ENCODE measurements at places on chromosomes 3 and 15.

GRCh38 chr15:101580431-101580830 is 71.8 kb downstream of the TM2D3 start:
- no peak for DNase-seq

DNA sequence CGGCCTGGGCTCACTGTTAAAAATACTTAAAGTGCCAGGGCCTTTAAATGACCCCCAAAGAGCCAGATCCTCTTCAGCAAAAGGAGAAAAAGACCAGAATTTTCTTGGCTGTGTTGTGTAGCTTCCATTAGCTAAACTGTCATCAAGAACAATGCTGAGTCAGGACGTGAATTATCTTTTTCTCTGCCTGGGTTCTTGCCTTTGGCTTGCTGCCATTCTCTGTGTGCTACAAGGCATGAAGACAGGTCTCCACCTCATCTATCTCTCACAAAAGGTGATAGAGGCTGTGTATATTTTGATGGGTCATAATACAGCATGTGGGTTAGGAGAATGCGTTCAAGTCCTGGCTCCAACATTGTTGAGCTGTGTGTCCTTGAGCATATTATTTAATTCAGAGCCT is 52.4 kb upstream of the SELENOK start:
- DNase-seq = no peak

DNA sequence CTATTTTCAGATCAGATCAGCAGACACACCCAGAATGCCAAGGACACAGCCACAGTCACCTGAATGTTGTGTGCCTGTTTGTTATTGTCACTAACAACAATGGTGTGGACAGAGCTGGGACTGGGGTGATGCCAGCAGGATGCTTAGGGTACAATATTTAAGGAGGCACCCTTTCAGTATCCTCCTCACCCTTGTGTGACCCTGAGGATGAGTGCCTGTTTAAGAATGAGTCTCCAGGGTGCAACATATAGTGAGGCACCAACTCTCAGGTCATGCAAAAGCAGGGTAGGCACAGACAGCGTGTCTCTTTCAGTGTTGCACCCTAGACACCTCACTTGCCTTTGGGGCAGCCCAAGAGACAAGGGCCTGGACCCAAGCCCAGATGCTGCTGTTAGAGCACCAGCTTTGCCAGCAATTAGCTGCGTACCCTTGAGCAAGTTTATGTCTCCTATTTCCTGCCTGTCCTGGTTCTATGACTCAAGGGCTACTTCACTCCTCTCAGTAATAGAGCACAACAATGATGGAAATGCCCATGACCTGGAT is 122.6 kb downstream of the AQP9 start:
- DNase-seq = no peak

DNA sequence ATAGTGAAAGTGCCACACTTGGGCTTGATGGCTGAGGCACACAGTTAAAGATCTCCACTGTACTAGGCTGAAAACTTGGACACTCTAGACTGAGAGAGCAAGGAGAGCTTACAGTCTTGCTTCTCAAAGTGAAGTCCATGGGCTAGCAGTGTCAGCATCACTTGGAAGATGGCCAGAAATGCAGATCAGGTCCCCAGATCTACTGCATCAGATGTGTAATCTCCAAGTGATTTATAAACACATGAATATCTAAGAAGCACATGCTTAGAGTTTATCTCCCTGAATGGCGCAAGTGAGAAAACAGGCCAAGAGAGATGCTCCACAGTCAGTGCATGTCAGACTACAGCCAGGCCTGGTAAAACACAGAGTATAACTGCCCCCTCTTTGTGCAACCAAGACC is 308.6 kb downstream of the CLSTN2 start:
- DNase-seq = no peak

- no peak for DNase-seq
Measured at GRCh38 chr3:104632521-104632920, 734.2 kb upstream of the ALCAM start.

- no peak for DNase-seq
Measured at GRCh38 chr3:149813367-149814281, 609 bp downstream of the RNF13 start.

GRCh38 chr3:31498791-31499190 is 33.9 kb upstream of the STT3B start:
- no peak for DNase-seq

- DNase-seq = no peak
Measured at GRCh38 chr15:66912001-66912400, 153.4 kb upstream of the SMAD3 start.

DNA sequence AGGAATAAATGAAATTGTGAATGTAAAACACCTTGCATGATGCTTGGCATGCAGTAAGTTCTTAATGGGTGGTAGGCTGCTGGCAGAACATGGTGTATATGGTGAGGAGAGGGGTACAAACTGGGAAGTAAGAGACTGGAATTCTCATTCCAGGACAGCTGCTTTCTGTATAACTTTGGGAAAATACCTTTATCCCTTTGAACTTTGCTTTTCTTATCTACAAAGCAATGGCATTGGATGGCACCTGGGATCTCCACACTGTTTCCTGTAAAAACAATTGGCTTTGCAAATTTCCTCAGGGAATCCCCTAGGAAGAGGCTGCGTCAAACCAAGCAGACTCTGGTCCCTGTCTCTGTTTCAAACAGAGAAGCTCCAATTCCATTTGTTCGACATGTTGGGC is 100.7 kb upstream of the SLC4A7 start:
- no peak for DNase-seq

GRCh38 chr3:110684466-110684865 is 387.1 kb upstream of the NECTIN3 start:
- no peak for DNase-seq

- DNase-seq = no peak
Measured at GRCh38 chr15:92528736-92529135, 126.8 kb downstream of the FAM174B start.

- DNase-seq = no peak
Measured at GRCh38 chr3:180633722-180634121, 31.8 kb downstream of the TTC14 start.

- no peak for DNase-seq
Measured at GRCh38 chr3:134330883-134331810, 43.1 kb downstream of the AMOTL2 start.

DNA sequence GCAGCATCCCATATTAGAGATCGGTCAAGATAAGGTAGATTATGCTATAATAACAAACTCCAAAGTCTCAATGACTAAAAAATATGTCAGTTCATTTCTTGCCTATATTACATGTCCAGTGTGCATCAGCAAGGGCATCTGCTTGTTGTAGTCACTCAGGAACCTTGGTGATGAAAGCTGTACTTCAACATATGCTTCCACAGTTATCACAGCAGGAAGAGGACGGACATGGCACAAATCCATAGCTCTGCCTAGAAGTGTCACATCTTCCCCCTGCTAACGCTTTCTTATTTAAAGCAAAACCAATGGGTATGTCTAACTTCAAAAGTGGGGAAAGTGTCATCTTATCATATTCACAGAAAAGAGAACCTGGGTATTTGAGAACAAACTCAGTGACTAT is 20.0 kb upstream of the PIAS1 start:
- DNase-seq = no peak

- no peak for DNase-seq
Measured at GRCh38 chr3:126545544-126545943, 13.2 kb downstream of the C3orf22 start.

GRCh38 chr3:32778389-32778788 is 39.4 kb upstream of the TRIM71 start:
- DNase-seq = no peak

DNA sequence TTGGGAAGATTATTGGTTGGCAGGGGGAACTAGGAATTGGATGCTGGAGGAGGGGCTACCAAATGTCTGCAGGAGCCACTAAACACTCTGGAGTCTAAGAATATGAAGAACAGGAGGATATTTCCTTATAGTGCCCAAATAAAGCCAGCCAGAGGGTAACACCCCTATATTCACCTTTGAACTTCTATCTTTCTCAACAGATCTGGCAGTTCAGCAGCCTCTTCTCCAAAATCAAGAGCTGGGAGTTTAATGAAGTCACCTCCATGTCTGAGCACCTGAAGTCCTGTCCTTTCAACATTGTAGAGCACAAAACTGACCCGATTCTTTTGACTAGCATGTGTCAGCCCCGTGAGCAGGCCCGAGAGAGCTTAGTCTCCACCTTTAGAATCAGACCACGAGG is 33.3 kb downstream of the FBXO40 start:
- no peak for DNase-seq

DNA sequence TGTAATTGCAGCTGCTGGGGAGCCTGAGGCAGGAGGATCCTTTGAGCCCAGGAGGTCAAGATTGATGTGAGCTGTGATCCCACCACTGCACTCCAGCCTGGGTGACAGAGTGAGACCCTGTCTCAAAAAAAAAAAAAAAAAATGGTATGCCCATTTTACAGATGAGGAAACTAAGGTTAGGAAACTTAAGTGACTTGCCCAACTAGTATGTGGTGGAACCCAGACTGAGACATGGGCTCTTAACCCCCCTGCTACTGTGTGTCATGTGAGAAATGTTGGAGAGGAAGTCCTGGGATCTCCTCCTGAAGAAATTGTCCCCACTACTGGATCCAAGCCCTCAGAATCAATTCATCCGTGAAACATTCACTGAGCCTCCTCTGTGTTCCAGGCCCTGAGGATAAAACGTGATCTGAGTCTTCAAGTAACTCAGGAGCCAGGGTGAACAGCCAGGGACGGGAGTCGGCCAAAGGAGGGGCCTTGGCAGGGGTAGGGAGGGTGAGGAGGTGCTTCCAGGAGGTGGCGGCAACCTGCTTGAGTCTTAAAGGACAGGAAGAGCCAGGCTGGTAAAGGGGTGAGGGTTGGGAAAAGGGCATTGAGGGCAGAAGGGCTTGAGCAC is 19.6 kb upstream of the RNU6-1 start:
- DNase-seq = no peak

- DNase-seq = no peak
Measured at GRCh38 chr15:74027688-74028087, 33.2 kb downstream of the PML start.

GRCh38 chr3:39362192-39362591 is 21.0 kb upstream of the SLC25A38 start:
- no peak for DNase-seq
